Osteocyte (in vitro differentiated cells): ENCODE measurements at places on chromosomes 2 and 18. TPM values are rescaled to one million over a fixed set of nuclear protein-coding genes. Genes with fewer than 3 reads are reported as not detected.

The SLC1A4 gene
- total RNA-seq: 78.7 and 81.8 TPM in 2 replicates

The BUB1 gene
- total RNA-seq: 6.4 and 7.3 TPM in 2 replicates

The SFT2D3 gene
- 7.5 and 8.4 TPM in 2 replicates for total RNA-seq

DNA sequence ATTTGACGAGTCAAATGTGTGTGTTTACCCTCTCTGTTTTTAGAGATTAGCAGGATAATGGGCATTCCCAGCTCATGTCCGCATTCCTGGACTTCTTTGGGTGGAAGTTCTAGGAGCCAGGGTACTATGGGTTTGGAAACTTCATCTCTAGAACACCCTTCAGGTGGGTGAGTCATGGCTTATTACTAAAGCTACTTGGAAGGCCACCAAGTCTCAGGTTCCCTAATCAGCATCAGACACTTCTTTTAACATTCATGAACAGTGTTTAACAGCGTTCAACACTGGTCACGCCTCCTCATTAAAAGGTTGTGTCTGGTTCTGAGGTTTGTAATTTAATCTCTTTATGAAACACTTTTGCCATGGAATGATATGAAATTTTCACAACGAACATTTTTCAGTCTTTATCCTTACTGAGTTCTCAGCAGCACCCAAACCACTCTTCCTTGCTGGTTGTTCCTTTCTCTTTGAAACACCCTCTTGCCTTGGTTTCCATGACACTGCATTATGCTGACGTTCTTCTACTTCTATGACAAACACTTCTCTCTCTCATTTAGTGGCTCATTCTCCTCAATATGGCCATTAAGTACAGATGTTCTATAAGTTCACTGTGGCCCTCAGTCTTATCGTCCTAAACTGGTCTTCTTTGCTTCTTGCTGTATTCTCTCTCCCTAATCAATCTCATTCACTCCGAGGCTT is 49.3 kb downstream of the MMADHC start:
- DNase-seq: no peak

DNA sequence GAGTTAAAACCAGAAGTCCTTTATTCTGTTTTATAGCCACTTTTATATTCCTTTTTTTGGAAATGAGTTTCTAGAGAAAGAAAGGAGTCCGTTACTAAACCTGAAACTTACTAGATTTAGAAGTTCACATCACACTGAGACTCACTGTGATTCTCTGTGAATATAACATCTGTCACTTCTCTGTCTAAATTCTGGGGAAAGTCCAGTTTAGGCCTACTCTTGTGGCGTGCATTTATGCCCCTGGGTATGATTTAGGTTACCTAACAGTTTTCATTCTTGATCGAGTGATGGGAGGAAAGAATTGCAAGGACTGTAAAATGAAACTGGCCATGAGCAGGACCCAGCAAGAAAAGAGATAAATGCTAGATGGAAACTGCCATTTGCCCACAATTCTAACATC is 449.6 kb downstream of the SPAG16 start:
- no peak for DNase-seq
